Stimulated activated naive B cell treated with anti-CD40 and anti-IgM and Interleukin-4, amounts not matched to agents 10 μg/mL and 1 μg/mL and 100 μg/mL, for 72 hours (primary cell): ENCODE measurements at places on chromosomes 1 and 21.

DNA sequence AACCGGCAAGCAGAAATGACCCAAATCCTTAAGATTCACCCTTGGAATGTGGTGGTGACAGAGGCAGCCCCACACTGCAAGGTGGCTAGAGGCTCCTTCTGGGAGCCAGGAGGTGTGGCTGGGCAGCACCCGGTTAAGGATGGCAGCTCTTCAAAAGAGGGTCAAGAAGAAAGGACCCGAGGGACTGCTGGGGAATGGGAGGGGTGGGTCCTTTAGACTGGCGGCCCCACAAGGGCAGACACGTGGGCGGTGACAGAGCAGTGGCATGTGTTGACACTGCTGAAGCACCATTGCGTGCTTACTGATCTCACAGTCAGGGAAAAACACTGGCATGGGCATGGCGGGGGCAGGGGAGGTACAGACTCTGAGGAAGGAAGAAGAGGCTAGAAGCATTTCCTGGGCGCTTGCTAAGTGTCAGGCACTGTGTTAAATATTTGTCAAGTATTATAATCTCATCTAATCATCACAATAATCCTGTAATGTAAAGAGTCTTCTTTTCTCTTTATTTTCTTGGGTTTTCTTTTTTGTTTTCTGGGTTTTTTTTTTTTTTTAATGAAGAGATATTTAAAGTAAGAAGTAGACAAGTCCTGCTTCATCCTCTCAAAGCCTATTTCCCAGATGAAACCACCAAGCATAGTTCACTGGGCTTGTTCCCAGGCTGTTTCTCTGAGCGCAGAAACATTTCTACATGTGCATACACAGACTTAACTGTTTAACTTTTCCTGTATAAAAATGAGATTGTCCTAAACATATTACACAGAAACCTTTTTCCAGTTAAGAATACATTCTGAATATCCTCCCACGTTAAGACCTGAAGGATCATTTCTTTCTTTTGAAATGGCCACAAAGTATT, 165.8 kb upstream of the EDN2 start:
- no peak for DNase-seq

- DNase-seq, result no peak
These were observed 24.9 kb upstream of the AXDND1 start for GRCh38 chr1:179340918-179341317.

GRCh38 chr1:20248971-20249612, 41.6 kb upstream of the VWA5B1 start:
- no peak for DNase-seq

GRCh38 chr1:145857170-145857569, 1.7 kb downstream of the PIAS3 start:
- DNase-seq, result no peak

DNA sequence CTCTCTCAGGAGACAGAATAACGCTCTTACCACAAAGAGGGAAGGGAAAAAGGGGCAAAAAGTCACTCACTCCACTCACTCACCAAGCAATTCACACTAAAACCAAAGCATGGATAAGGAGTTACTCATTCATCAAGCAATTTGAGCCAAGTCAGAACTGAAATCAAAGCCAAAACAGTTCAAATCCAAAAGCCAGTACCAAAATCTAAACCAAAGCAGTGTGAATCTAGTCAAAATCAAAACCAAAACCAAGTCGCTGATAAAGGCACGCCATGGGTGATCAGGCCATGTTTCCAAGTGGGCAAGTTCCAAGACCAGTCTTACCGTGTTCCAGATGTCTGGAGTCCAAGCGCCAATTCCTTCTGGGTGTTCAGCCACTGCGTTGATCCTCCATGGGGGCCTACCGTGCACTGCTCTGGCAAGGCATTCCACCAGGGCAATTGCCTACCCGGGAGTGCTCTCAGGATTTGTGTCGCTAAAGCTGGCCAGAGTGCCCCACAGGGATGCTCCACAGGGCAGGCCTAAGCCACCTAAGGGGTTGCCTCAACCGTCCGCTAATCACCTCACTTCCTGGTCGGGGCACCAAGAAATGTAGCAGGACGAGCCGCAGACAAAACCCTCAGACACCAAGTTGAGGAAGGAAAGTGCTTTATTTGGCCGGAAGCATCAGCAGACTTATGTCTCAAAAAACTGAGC, 142.3 kb downstream of the TRIM33 start:
- no peak for DNase-seq

GRCh38 chr1:112325504-112325903, 70.5 kb upstream of the CTTNBP2NL start:
- no peak for DNase-seq
